ENCODE measurements at places on chromosomes 1 and 21.

DNA sequence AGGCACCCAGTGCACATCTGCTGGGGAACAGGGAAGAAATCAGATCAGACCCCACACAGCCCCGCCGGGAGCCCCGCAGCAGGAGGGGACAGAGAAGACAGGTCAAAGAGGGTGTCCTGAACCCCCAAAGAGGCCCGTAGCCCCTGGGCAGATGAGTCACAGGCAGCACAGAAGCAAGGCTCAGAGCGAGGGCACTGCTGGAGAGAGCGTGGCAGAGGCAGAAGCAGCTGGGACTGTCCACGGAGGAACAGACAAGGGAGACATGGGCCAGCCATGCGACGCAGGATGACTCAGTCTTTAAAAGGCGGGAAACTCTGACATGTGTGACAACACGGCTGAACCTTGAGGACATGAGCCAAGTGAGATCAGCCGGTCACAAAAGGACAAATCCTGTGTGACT lies 14.5 kb upstream of the PRDM16 start:
- DNase-seq, result no peak

DNA sequence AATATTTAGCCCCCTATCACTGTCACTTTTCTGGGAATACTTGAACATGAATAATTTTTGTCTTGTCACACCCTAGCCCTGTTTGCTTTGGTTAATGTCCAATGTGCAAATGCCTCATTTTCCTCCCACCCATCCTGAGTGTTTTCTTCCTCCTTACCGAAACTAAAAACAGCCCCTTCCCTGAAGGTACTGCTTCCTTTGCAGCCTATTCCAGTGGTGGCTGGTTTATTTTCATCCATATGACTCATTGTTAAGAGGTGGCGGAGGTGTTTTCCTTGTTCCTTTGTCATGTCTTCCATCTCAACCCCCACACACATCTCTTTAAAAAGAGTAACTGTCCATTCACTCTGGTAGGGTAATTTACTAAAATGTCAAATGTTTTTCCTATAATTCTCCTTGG lies 40.4 kb downstream of the CD55 start:
- DNase-seq, result no peak

DNA sequence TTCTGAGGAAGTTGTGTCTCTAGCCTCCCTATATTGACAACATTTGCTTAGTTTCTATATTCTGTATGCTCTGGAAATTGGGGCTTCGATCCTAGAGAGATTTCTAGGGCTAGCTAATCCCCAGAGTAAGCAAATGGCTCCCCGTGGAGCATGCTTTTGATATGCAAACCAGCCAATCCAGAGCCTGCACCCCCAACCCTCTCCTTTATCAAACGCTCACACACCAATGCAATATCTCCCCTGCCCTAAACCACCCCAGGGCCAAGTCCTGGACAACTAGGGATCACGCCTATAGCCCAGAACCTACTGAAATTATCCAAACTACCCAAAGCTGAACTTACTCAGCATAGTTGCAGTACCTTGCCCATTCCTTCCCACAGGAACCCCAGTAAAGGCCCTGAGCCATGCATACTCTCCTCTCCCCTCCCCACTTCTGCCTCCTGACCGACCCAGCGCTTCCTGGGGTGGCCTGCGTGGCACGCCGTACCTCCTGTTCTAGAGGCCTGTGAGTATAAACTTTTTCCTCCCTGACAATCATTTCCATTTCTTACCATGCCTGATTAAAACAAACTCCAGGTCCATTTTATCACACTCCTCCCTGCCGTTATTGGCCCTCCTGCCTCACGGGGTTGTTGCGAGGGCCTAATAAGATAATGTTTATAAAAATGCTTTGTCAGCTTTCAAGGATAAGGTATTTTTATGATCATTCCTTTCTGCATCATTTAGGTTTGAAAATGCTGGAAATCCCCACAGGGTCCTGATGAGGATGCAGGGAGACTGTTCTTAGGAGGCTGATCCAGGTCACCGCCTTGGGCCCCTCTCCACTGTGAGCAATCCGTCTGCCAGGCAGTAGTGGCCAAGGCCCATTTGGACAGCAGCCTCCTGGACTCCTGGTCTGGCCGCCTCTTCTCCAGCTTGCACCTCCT lies 102.7 kb downstream of the TENT5C start:
- DNase-seq, result no peak

GRCh38 chr1:228101614-228101993 lies 1.5 kb downstream of the C1orf35 start:
- DNase-seq, result no peak

- no peak for DNase-seq
These were observed 8.9 kb downstream of the ACTRT2 start for GRCh38 chr1:3029991-3030662.

- no peak for DNase-seq
These were observed 41.8 kb downstream of the AGPAT3 start for GRCh38 chr21:43906585-43907370.

All from CD4-positive, alpha-beta T cell treated with Interferon gamma for 1 hour (primary cell).